COLO829 (cell line): ENCODE measurements at places on chromosomes 11 and 22.

- DNase-seq: no peak
These were observed 415.9 kb downstream of the ETS1 start for GRCh38 chr11:128171506-128171905.

- DNase-seq: no peak
These were observed 41.8 kb upstream of the SHANK2 start for GRCh38 chr11:71293961-71294782.

DNA sequence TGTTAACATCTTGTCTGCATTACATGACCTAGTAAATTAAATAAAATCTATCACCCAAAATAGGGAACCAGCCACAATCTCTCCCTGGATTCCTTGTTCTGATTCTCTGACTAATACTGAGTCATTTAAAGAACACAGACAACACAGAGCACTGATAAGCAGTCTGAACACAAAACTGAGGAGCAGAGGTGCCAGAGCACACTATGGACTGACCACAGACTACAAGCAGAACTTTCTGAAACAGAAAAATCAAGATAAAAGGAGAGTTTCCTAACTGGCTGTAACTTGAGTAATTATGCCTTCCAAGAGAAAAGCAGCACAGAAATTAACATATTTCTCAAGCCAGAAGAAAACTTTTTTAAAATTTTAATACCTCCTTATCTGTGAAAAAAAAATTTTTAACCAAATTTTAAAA lies 128.8 kb downstream of the SGSM3 start:
- peak; percentile 90 for DNase-seq

- no peak for DNase-seq
These were observed 63.0 kb downstream of the ARHGAP8 start for GRCh38 chr22:44815099-44816070.

GRCh38 chr22:40666151-40666848 lies 13.0 kb upstream of the MCHR1 start:
- DNase-seq: no peak
